NCI-H774 (cell line): ENCODE measurements at places on chromosomes 16 and 17.

- DNase-seq = no peak
Measured at GRCh38 chr16:17211797-17212196, 259.0 kb downstream of the XYLT1 start.

DNA sequence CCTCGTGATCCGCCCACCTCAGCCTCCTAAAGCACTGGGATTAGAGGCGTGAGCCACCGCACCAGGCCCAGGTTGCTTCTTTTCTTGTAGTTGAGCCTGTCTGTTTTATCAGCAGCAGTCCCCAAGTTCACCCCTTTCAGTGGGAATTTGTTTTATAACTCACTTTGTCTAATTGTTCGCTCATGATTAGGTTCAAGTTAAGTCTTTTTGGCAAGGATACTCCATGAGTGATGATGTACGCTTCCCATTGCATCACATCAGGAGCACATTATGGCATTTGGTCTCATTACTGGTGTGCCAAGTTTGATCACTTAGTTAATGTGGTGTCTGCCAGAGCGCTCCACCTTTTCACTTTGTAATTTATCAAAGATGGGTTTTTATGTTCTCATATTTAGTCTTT is 14.4 kb upstream of the GJD3 start:
- no peak for DNase-seq

GRCh38 chr16:85172455-85173145 is 60.3 kb upstream of the CIBAR2 start:
- DNase-seq = no peak

- no peak for DNase-seq
Measured at GRCh38 chr16:13436641-13437412, 483.1 kb upstream of the ERCC4 start.

DNA sequence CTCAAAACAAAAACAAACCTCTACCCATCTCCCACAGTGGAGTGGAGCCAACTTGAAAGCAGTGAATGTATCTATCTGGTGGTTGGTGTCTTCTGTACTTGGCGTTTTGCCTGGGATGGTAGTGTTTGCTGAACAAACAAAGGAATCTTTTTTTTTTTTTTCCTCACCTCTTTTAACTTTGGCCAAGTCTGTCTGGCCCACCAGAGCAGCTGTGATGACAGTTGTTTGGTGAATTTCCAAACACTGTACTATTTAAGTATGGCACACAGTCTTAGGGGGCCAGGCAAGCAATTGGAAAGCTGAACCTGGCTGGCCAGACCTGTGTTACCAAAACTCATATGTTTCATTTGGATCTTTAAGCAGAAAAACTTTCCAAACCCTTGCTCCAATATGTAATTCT is 101.8 kb upstream of the CDH13 start:
- DNase-seq = no peak

- DNase-seq = no peak
Measured at GRCh38 chr17:74123866-74124444, 79.5 kb upstream of the RPL38 start.

- DNase-seq = no peak
Measured at GRCh38 chr16:1335996-1336395, 2.6 kb downstream of the BAIAP3 start.

- no peak for DNase-seq
Measured at GRCh38 chr17:7560172-7561027, 1.3 kb upstream of the SENP3 start.

DNA sequence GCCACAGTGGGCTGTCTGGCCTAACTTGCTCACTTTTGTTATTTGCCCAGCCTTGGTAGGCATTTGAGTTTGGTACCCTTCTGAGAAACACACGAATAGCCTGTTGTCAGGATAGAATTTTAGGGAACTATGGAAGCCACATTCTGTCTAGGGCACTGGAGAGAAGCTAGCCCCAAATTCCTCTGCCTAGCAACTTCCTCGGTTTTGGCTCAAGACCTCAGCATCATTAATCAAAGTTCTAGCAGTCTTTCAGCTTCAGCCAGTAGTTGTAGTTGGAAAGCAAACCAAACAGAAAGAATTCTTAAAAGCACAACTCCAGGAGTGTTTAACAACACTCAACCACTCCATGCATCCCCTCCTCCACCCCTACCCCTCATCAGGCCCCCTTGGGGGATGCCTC is 572.1 kb upstream of the PSMD7 start:
- DNase-seq = no peak

DNA sequence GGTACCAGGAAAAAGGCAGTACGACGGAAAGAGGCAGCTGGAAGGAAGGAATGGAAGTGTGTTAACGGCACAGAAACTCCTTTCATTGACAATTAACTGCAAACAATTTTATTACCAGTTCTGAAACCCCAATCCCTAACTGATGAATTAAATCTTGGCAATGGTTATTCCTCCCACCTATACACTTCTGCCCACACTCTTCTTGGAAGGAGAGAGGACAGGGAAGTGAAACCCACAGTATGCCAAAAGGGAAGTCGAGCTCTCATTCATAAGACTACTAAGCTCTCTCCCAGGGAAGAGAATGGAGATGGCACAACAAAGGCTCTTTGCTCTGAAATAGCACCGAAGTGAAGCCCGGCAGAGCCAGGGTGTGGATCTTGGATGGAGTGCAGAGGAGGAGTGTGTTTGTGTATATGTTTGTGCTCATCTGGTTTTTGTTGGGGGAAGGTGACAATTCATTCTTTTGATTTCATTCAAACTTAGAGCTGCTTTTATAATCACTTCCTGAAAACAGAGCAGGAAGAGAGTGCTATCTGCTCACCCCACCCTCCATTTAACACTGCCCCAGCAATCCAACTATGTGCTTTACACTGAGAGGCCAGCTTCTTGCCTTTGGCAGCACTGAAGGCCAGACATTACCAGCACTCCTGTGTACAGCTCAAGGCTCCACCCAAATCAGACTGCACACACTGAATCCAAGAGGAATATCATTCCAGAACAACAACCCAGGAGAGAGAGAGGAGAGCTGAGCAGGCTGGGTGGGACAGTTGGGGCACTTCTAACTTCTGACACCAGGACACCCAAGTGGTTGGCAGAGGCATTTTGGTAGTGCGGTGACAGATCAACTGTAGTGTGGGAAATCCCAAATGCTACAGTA is 68.7 kb downstream of the HIC1 start:
- no peak for DNase-seq

DNA sequence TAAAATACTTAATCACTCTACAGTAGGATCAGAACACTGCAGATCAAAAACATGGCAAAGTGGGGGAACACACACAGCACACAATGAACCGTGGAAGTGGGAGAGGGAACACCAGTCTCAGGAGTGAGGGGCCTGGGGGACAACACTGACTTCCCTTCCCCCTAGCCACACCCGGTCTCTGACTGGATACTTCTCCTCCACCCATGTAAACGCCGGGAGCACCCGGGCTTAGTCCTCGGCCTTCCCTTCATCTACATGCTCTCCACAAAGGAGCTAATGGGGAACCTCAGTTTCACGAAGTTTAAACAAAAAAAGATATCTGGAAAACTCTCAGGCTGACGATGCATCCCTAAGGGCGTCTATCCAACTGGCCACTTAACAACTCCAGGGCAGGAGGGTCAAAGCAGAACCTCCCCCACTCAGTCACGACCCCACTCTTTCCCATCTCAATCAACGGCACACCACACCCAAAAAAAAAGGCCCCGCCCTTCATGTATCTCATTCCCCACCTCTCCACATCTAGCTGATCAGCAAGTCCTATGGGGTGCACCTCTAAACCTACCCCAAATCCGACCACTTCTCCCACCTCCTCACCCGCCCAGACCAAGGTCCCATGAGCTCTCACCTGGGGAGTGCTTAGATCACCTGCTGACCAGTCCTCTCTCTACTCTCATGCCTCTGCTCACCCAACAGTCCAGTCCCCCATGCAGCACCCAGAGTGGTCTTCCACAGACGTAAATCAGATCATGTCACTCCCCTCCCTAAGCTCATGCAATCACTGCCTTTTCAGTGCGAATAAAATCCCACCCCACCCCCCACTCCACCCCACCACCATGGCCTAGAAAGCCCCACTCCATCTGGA is 7.4 kb downstream of the ZDHHC7 start:
- DNase-seq = no peak

DNA sequence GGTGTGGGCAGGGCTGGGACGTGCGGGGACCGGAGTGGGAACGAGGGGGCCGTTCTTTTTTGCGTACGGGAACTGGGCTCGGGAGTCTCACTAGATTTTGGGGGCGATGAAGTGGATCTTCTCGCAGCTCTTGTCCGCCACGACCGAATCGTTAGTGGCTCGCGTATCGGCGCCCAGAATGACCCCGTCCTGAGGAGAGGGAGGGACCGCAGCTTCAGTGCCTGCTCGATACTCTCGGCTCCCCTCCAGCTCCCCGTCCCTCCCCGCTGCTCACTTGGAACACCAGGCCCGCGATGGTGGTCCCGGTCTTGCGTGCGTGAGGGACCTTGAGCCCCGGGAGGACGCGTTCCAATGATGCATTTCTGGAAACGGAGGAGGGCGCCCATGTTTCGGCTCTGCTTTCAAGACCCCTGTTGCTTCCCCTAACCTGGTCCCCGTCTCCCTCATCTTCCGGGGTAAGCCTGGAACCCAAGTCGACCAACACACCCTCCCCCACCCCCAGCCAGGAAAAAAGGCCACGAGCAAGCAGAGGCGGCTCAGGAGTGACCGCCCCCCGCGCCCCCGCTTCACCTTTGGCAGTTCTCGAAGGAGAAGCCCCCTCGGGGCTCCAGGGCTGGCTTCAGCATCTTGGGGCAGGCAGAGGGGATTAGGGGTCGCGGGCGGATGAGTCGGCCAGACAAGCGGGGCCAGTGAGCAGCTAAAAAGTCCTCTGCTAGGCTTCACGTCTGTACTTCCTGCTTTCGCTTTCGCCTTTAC is at the start of gene PSMB10:
Gene PSMB10 (minus strand): TSS at position 727 of the 756 bp plus-strand sequence. CDS start 101 bp downstream, at position 626.
- DNase-seq = no peak

GRCh38 chr17:39671651-39672521 is 3.6 kb downstream of the PNMT start:
- DNase-seq = no peak

GRCh38 chr16:81483064-81483969 is 38.7 kb downstream of the CMIP start:
- DNase-seq = no peak

DNA sequence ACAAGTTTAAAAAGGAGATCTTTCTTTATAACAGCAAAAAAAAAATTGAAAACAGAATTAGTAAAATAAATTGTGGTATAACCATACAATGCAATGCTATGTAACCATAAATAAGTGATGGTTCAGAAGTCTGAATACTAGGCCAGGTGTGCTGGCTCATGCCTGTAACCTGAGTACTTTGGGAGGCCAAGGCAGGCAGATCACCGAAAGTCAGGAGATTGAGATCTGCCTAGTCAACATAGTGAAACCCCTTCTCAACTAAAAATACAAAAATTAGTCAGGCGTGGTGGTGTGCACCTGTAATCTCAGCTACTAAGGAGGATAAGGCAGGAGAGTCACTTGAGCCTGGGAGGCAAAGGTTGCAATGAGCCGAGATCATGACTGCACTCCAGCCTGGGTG is 34.6 kb downstream of the CCT6B start:
- no peak for DNase-seq

DNA sequence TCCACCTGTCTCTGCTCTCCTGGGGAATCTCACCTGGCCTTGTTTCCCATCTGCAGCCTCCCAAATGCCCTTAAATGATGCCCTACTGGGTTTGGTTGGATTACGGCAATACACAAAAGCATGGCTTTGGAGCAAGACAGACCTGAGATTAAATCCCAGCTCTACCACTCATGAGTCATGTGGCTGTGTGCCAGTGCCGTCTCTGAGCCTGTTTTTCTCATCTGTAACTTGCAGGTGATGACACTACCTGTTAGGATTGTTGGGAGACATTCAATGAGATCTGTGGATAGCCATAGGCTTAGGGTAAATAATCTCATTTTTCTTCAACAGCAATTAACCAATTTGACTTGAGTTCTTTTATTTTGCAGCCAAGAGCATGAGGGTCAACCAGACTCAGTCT is 240.3 kb downstream of the MAF start:
- no peak for DNase-seq

DNA sequence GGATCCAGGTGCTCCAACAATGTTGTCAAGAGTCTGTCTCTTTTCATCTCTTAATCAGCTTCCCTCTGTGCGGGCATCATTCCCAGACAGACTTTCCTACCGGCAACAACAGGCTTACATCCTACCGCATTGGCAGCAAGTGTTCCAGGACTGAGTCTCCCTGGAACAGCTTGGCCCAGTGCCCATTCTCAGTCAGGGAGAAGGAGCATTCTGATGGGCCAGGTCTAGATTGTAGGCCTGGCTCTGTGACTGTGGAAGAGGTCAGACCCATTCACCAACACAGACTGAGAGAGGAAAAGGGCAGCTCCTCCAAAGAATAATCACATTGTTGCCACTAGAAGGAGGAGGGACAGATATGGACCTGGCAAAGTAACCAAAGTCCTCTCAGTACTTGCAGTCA is 68.1 kb upstream of the TMEM132E start:
- DNase-seq = no peak

DNA sequence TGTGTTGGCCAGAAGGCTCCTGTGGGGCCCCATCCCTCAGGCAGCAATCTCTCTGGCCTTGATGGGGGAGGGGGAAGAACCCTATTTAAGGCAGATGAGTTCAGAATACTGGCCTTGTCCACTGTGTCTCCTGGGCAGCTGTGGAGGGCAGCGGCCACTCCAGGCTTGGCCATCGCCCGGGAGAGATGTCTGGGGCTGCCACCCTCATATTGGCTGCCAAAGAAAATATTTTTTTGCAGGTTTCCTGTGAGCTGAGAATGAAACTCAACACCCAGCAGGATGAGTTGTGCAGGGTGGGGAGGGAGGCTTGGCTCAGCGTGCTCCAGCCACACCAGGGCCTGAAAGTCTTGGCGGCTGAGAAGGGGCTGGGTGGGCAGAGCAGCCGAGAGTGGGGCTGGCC is 14.4 kb upstream of the TIMP2 start:
- no peak for DNase-seq

DNA sequence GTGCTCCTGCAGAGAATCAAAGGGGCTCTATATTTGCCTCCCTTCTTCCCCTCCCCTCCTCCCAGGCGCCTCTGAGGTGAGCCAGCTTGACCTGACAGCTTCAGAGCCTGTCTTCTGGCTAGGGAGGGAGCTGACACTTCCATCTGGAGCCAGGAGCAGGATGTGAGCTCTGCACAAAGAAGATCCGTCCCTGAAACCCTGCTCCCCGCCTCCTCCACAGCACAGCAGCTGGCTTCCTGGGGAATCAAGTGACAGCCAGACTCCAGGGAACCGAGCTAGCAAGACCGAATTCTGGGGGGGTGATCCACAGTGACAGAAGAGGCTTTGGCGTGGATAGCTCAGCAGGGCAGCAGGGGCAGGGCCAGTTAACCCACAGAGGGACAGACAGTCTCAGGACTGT is 37.2 kb downstream of the CCDC182 start:
- no peak for DNase-seq

- no peak for DNase-seq
Measured at GRCh38 chr16:67471758-67472384, 9.1 kb downstream of the ATP6V0D1 start.
